ENCODE measurements at places on chromosomes 11 and 22.

DNA sequence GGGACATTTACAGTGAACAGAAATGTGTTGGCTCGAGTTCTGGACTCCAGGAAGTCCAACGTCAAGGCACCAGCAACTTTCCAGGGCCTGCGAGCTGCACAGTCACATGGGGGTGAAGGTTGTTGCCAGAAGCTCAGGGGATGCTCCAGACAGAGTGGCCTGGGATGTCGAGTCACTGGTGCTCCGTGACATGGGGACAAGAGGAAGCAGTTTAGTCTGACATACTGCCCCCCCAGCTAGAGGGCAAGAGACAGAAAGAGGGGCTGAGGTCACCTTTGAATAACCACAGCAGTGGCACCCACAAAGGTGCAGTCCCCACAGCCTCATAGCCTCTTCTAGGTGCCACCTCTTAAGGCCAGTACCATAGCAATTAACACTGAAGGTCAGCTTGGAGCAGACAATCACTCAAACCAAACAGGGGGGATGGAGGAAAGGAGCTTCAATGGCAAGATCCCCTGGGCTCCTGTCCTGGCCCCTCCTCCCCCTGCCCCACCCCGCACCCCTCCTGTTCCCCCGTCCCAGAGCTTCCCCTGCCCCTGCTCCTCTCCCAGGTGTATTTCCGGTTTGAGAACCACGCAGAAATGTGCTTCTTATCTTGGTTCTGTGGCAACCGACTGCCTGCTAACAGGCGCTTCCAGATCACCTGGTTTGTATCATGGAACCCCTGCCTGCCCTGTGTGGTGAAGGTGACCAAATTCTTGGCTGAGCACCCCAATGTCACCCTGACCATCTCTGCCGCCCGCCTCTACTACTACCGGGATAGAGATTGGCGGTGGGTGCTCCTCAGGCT is 3.8 kb downstream of the APOBEC3D start:
- DNase-seq: no peak

DNA sequence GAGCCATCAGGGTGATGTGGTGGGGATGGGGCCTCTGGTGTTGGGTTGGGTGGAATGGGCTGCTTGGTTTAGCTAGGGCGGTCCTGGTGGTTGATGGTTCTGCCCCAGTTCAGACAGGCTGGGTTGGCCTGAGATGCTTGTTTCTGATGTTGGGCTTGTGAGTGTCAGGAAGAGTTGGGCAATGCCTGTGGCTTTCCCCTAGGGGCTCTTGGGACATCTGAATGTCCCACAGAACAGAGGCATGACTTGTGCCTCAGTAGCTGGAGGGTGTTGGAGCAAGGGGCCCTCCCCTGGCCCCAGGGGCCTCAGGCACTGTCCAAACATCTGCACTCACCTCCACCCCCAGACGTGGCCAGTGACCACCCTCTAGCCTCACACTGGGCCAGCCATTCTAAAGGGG is 14.0 kb upstream of the CTSD start:
- DNase-seq: no peak

DNA sequence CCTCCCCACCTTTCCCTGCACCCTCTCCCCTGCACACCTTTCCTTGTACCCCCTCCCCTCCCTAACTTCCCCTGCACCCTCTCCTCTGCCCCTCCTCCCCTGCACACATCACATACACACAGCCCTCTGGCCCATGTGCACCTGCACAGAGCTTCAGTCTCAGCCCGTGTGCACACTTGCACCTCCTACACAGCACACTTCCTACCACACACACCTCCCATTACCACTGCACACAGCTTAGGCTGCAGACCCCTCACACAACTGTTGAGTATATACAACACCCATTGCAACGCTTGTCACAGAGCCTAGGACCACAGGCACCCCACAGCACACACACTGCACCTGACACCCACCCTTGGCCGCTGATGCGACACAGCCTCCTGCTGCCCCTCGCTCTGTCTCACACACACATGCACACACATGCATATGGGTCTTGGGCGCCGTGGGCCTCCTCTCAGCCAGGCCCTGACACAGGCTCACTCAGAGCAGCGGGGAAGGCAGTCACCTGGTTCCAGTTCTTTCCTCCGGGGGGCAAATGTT is 411 bp downstream of the SIGIRR start:
- DNase-seq: no peak

DNA sequence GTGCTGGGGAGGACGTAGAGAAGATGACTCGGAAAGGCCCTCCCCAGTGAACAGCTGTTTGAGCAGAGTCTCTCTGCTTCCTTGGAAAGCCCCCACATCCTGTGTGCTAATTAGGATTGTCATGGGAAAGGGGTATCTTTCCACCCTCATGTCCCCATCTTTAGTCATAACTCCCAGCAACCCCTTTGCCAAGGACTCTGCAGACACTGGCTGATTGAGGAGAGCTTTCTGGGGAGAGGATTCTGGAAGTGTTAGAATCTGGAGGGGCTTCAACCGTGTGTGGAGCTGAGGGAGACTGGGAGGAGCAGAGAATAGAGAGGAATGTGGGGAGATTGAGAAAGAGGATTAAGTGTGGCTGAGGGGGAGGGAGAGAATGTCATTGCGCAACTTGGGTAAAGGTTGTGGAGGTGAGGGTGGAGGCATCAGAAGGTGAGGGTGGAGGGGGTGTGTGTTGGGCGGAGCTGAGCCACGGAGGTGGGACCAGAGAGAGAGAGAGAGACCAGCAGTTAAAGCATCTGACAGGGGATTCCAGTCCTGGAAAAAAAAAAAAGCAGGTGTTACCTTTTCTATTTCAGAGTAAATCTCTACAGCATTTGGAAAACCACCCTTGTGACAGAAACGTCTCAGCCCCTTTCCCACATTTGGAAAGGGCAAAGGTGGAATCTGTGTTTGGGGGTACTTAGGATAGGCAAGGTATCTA is 2.2 kb downstream of the DTX4 start:
- no peak for DNase-seq

DNA sequence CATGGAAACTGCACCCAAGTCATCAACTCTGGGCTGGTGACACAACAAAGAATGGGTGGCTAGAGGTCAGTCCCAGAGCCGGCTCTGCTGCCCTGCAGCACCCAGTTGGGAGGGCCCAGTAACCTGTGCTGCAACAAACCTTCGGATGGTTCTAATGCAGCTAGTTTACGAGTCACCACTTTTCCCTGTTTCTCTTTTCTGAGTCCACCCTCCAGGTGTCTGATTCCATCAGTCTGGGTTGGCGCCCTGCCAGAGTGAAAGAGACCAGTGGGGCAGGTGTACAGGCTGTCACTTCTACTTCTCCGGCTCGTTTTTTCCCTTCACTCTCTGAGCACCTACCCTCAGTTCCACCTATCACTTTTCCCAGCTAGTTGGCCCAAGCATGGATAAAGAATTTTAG is 572.9 kb downstream of the NTM start:
- DNase-seq: no peak

GRCh38 chr22:26725012-26725676 is 67.8 kb downstream of the MIAT start:
- DNase-seq: no peak

DNA sequence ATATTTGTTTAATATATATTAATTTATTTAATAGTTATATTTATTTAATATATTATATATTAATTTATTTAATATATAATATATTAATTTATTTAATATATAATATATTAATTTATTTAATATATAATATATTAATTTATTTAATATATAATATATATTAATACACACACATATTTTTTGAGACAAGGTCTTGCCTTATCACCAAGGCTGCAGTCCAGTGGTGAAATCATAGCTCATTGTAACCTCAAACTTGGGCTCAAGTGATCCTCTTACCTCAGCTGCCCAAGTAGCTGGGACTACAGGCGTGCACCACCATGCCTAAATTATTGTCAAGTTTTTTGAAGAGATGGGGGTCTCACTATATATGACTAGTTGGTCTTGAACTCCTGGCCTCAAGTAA is 51.4 kb upstream of the DDI1 start:
- DNase-seq: no peak

DNA sequence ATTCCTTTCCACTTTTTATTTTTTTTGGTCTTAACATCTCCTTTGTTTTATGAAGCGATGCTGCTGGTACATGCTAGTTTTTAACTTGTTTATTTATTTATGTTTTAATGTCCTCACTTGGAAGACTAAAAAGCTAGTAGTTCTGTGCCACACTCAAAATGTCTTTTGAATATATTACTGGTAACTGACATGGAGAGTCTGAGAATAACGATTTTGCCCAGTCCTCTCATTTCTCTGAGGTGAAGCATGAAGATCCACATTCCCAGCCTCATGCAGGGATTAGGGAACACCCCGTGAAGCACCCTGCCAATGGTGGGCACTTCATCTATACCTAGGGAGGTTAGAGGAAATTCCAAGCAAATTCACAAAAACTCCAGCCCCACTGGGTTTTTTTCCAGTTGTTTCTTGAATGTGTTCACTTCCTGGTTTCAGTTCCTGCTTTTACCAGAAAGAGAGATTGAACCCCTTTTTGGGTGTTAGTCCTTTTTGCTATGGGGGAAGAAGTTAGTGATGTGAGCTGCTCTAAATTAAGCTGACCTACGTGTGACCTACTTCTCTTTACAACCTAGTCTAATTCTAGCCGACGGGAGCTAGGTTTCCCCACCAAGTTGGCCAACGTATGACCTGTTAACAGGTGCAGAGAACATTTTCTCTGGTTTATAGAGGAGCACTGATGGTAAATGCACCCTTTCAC is 106.1 kb downstream of the SLC1A2 start:
- no peak for DNase-seq

- DNase-seq: no peak
Observed at GRCh38 chr11:28133146-28133545, 25.0 kb downstream of the METTL15 start.

- no peak for DNase-seq
Observed at GRCh38 chr11:27228232-27228905, 134.6 kb downstream of the CCDC34 start.

DNA sequence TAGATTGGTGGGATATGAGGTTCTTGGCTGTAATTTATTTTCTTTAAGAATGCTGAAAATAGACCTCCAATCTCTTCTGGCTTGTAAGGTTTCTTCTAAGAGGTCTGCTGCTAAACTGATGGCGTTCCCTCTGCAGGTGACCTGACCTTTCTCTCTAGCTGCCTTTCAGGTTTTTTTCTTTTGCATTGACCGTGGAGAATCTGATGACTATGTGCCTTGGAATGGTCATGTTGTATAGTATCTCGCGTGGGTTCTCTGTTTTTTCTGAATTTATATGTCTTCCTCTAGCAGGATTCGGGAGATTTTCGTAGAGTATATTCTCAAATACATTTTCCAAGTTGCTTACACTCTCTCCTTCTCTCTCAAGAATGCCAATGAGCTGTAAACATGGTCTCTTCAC is 122.2 kb downstream of the DDX10 start:
- DNase-seq: no peak

- no peak for DNase-seq
Observed at GRCh38 chr11:126544108-126545056, 188.9 kb downstream of the ST3GAL4 start.

- no peak for DNase-seq
Observed at GRCh38 chr11:36600180-36600579, 2.1 kb upstream of the RAG2 start.

DNA sequence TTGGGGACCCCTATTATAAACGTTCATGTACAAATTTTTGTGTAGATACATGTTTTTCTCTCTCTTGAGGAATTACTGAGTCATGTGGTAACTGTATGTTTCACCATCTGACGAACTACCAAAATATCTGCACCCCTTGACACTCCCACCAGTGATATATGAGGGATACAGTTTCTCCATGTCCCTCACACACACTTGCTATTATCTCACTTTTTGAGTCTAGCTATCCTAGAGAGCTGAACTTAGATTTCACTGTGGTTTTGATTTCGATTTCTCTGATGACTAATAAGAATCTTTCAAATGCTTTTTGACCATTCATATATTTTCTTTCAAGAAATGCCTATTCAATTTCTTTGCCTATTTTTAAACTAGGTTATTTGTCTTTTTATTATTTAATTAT is 200.2 kb downstream of the PGR start:
- DNase-seq: no peak

- DNase-seq: no peak
Observed at GRCh38 chr11:36088266-36088972, 144.6 kb downstream of the LDLRAD3 start.

- DNase-seq: no peak
Observed at GRCh38 chr11:45089676-45090499, 56.6 kb upstream of the PRDM11 start.

DNA sequence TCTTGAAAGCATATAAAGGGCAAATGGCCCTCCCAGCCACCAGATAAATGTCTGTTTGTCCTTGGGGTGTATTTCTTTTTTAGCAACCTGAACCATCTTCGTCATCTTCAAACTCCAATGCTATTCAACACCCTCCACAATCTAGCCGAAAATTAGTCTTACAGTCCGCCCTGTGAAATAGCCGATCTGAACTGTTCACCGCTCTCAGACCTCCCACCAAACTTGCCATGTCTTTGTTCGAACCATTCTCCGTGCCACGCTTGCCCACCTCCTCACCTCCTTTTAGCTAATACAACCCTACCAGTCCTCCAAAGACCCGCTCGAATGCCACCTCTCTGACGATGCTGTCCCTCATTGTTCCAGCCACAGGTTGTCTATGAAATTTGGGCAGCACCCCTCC is 46.0 kb downstream of the SC5D start:
- no peak for DNase-seq

GRCh38 chr11:34252651-34253050 is 105.2 kb downstream of the ABTB2 start:
- DNase-seq: no peak

DNA sequence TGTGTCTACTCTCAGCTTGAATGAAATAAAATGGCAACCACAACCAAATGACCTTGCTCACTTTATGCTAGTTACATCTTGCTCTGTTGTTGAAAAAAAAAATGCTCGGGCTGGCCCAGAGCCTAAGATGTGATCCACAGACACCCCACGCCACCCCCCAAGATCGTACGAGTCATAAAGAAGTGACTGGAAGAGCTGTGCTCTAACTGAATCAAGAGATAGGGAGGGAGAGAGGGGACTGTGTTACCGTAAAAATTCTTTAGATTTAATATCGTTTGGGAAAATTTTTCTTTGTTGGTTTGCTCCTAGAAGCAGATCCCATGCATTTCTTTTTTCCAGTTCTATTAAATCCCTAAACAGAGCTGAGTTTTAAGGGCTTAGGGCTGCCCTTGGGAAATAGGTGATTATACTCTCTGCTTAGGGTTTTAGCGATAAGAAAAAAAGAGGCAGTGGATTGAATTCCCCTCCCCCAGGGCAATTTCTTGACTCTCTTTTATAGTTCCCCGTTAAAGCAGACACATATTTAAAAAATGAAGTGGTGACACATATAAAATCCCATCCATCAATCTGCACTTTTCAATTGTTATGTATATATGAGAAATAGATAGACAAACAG is 14.5 kb downstream of the MAML2 start:
- no peak for DNase-seq

- DNase-seq: no peak
Observed at GRCh38 chr11:117972044-117972443, 14.2 kb upstream of the IL10RA start.
